NCI-H524 (cell line): ENCODE measurements at places on chromosomes 2 and 18.
A peak's percentile ranks its signal among the peaks of the same experiment; 100 is the strongest.

DNA sequence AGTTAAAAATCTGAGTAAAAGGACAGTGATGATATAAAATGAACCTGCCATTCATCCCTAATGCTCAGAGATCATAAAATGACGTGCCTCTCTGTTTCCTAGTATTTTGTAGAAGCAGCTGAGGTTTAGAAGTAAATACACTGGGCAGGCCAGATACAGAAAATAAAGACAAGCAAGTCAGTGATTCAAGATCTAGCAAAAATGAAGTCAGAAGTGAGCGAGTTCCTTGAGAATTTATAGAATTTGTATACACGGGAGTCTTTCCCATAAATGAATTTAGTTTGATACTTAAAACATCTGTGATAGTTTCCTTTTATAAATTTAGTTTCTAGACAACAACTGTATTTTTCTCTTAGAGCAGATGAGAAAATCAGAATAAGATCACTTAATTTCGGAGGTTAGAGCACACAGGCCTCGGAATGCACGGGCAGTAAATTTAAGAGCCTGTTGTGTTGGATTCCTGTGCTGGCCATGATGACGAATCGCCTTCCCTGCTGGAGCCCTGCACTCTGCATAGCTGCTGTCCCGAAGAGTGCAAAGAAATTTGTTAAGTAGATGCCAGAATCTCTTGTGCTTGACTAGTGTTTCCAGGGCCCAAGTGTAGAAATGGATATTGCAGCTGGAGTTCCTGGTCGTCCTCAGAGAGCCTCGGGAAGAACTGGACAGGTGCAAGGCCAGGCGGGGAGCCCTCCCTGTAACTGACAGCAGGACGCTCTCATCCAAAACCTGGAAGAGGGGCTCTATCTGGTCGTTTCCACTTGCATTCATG is 83.7 kb upstream of the RBM44 start:
- DNase-seq = no peak

DNA sequence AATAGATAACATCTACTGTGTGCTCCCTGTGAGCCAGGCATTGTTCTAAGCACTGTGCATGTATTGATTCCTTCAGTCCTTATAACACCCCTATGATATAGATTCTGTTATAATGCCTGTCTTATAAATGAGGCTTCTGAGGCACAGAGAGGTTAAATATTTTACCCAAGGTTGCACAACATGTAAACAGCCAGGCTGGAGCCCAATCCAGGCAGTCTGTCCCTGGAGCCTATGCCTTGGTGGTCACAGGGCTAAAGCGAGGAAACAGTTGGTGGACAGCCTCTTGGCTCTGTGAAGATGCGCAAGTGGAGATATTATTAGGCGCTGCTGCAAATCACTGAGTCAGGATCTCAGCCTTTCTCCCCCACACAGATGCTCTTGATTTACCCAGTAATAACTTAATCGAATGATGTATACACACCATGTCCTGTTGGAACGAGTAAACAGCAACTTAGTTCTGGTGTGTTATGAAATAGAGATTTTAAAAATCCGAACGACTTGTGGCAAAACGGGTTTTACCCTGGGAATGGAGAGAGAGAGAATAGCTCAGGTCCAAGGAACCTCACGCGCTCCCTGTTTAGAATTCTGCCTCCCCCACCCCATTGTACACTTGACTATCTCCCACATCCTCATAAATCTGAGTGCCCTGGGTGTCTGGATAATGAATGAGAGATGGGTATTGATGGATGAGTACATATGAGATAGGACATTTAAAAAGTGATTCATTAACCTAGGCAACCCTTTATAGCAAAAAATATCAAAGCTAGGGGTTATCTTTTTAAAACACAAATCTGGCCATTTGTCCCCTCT is 231.9 kb downstream of the BCL2 start:
- DNase-seq = no peak

- no peak for DNase-seq
These were observed 500.2 kb downstream of the FBXO15 start for GRCh38 chr18:73647391-73647790.

DNA sequence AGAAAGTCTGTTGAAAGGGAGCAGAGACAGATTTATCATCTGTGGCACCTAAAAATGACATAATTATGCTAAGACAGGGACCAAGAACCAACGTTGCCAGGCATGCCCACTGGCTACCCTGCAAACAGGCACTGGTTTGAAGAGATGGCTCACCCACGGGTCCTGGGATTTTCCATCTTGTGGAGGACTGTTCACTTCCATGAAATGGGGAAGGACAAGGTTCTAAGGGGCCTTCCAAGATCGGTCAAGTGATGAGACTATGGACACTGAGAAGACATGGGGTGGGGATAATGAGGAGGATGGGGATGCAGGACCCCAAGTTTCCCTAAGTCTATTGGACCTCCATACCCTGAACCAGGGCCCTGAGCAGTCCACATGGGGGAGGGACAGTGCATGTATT is 18.9 kb downstream of the LGALSL start:
- no peak for DNase-seq

GRCh38 chr2:24016376-24016761 is 6.5 kb downstream of the MFSD2B start:
- DNase-seq = no peak

GRCh38 chr2:64637931-64638330 is 15.8 kb downstream of the SERTAD2 start:
- no peak for DNase-seq

GRCh38 chr2:25082002-25082622 is 40.2 kb downstream of the EFR3B start:
- DNase-seq = no peak

- DNase-seq = no peak
These were observed 34.0 kb downstream of the YWHAQ start for GRCh38 chr2:9596621-9597311.

DNA sequence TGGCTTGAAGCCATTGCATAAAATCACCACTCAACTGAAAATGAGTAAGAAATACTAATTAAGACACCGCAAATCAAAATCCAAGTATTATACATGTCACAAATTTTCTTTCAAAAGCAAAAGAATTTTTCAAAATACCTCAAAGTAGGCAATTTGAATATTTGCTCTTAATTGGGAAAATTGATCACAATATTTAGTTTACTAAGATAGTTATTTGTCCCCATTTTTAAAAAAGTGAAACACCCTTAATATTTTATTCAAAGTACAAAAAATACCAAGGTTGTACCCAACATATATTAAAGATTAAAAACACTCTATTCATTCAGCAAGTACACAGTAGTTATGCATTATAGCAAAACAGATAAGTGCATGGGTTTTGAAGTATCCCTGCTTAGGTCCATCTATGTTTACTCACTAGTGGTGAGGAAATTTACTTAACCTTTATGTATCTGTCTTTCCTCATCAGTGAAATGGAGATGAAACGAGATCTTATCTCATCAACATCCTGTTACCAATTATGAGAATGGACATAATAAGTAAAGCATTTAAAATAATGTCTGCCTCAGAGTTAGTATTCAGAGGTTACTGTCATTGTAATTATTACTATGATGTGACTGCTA is 35.1 kb downstream of the VPS54 start:
- DNase-seq = no peak

GRCh38 chr2:33214436-33214835 is 262.0 kb upstream of the RASGRP3 start:
- no peak for DNase-seq

DNA sequence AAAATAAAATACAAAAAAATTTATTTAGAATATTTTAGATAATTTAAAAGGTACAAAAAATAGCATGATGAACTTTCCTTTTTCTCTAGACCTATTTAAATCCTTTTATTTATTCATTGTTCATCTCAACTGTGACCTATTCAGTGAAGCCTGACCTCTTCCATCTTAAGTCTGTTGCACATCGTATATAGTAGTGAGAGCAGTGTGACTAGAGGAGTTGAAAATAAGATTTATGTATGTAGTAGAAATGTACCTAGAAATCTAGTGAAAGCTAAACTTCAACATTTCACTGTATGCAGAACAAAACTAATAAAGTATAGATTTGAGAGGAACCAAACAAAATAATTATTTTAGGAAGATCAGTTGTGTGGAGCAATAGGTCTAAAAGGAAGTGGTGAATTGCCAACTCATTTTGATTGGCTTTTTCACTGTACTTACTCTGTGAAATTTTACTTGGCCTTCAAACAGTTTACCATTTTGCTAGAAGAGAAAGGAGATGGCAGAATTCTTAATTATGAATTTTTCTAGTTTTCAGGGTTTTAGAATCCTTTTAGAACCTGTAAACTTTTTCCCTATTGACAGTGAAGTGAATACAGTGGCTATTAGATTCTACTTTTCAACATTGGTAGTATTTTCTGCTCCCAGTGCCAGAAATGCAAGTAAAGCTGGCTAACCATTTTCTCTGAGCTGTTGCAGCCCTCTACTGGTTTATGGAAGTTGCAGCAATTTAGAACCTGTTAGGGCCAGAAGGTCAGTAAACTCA is 11.0 kb downstream of the ANKRD12 start:
- DNase-seq = peak; percentile 23

DNA sequence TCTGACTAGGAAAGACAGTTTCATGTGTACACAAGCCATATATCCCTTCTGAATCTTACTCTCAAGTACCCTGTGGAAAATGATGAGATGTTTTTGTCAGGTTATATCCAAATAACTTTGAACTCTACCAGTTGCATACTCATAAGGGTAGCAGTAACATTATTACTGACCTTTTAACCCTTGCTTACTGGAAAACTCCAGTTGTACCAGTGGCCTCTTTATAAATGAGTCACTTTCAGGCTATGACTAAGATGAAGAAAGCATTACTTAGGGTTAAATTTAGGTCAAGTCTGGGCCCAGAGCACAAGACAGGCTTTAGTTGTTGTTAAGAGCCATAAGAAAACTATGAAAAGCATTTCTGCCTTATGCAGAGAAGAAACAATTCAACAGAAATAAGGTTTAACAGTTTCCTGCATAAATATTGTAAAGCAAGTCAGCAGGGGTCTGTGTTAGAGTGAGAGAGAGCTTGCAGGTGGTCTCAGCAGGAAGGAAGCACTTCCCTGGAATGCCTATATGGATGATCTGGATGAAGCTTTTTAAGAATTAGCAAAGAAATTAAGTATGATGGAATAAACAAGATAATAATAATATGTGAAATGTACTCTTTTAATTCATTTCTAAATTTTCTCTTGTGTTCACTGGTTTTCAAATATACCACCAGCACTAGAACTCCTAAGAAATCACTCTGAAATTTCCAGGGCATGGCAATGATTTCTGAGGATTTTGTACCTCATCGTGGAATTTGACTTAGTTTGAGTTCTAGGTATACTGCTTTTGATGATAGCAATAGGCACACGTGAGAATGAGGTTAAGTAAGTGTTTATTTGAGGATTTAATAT is 126.6 kb downstream of the UBE2E3 start:
- no peak for DNase-seq

DNA sequence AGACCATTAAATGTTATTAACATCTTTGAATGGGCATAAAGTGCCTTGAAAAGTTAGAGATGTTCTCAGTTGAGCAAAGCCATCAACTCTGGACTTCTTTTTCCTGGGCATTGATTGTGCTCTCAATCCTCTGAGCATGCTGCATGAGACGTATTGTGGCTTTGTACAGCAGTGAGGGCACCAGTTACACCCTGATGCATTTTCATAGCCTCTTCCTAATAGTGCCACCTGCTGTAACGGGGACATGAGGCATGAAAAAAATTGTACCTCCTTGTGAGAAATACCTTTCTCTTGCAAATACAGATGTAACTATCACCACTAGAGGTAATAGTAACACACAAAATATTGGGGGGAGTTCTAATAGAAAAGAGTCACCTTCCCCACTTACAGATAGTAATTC is 697.5 kb downstream of the TMEM182 start:
- DNase-seq = peak; percentile 20
